Foreskin keratinocyte (primary cell): ENCODE measurements at places on chromosomes 2 and 18.

- DNase-seq: no peak
Measured at GRCh38 chr2:203282101-203282500, 43.3 kb downstream of the CYP20A1 start.

- DNase-seq: no peak
Measured at GRCh38 chr2:40507432-40507831, 55.5 kb upstream of the SLC8A1 start.

- DNase-seq: no peak
Measured at GRCh38 chr18:78645216-78645615, 334.4 kb upstream of the SALL3 start.

- no peak for DNase-seq
Measured at GRCh38 chr2:99618579-99619097, 128.8 kb upstream of the REV1 start.

GRCh38 chr2:211361383-211361782 lies 805.0 kb downstream of the CPS1 start:
- no peak for DNase-seq

GRCh38 chr18:27662949-27663348 lies 477.8 kb upstream of the CHST9 start:
- DNase-seq: no peak

DNA sequence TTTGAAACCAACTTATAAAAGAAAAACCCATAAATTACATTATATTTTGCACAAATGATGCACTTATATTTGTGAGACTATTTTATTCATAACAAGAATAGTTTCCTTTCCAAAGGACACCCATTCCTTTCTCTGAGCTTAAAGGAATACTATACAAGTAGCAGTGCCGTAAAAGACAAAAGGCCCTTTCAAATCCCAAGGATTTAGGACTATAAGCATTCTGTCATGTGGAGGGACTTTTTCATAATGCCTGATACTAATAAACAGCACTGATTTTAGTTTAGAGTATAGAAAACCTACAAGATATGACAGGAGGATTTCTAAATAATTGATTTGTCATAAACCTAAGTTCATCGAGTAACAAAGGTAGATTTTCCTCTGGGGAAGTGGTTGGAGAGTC lies 1134.2 kb upstream of the ZEB2 start:
- no peak for DNase-seq

DNA sequence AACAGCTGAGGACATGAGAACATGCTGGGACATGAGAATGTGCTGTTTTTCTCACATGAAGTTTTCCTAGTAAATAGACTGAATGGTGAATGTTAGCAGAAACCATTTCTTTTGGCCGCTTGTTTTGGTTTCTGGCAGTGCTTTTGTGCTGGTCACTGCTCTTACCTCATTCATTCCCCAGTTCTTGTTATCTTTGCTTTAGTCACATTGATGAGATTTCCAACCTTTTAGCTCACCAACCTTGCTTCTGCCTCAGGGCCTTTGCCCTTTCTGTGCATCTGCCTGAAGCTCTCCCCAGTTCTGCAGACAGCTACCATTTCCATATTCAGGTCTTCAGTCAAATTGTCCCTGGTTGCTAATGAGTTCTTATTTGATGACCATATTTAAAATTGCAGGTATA lies 91.6 kb downstream of the PTPRM start:
- DNase-seq: no peak

GRCh38 chr2:183059561-183059960 lies 19.0 kb upstream of the DUSP19 start:
- DNase-seq: peak; percentile 77

DNA sequence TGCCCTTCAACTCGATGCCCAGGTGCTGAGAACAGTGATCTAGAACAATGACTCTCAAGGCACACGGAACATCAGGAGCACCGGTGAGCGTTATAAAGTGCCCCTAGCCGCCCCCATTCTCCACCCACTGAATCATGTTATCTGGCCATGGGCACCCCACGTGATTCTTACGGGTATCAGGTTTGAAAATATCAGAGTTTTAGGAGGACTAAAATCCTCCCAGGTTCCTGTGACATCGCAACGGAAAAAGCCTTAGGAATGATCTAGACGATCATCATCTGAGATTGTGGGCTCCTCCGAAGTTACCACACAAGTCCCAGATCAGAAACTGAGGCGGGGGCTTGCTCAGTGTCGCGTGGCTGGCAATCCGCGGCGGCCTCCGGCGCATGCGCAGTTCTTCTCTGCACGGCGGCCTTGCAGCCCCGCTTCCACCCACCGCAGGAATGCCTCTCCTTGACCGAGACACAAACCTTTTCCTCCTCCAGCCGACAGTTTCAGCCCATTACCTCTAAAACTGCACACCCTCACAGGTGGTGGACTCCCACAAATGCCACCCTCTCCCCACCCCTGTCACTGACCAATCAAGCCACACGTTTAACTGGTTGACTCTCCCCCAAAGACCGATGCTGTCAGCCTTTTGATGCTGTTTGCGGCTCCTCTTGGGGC lies 5.8 kb upstream of the MRPL33 start:
- DNase-seq: no peak

- DNase-seq: no peak
Measured at GRCh38 chr18:12154361-12154760, 60.7 kb downstream of the ANKRD62 start.

- DNase-seq: no peak
Measured at GRCh38 chr18:68234131-68234530, 480.8 kb downstream of the TMX3 start.

DNA sequence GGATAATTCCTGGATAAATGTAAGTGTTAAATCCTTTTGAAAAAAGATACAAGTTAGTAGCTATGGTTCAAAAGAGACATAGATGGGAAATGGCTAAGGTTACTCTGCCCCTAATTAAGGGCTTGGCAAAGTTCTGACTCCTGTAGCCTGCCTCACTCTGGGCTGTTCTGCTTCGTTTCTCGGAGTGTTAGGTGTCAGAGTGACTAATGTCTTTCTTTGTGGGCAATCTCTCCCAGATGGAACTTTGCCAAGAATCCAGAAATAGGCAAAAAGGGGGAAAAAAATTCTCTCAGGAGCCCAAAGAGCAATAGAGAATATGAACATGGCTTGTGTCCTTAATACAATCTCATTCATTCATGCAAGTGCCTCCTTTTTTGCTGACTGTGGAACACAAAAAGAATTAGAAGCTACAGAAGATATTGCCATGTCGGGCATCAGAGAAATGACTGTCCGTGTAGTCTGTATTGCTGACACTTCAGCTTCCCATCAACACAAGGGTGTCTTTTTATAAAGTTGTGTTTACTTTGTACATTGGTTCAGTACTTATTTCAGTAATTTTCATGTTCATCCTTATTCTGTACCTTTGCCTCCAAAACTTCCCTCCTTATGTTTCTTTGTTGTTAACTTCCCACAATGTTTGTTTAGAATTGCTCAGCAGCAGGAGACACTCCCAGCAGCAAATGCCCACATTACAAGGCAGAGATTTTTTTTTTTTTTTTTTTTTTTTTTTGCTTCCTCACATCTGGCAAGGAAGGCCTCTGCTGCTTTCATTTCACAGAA lies 134.0 kb downstream of the FTCDNL1 start:
- DNase-seq: peak; percentile 21

DNA sequence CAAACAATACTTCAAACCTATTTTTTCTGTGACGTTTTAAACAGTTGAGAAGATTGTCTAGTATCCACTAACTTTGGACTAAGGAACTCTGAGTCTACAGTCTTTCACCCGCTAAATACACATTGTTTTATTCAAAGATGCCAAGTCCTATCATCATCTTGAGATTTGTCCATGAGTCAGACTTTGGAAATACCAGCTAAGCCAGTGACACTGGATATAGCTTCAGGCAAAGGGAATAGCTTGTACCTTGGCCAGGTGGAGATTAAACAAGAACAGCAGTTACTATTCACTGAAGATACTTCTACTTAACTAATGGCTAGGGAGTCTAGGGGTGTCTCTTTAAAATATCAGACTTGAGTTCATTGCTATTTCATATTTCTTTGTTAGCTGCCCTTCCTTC lies 137.5 kb downstream of the COMMD1 start:
- DNase-seq: peak; percentile 83

DNA sequence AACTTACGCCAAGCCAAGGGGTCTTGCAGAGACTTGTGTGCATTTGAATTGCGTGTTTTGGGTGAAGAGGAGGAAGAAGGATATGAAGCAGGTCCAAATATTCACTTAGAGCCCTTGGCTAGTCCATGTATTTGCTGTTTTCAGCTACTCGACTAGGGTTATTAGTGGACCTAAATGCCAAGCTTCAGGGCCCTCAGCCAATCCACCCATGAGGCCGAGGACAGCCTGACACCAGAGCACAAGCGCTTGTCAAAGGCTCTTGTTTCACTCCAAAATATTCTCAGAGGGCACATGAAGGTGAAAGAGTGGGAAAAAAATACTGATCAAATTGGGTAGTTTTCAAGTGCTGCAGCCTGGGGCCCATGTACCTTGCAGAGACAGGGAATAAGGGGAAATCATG lies 174.8 kb upstream of the ACAA2 start:
- DNase-seq: no peak

- no peak for DNase-seq
Measured at GRCh38 chr18:60188958-60189357, 183.6 kb downstream of the MC4R start.

DNA sequence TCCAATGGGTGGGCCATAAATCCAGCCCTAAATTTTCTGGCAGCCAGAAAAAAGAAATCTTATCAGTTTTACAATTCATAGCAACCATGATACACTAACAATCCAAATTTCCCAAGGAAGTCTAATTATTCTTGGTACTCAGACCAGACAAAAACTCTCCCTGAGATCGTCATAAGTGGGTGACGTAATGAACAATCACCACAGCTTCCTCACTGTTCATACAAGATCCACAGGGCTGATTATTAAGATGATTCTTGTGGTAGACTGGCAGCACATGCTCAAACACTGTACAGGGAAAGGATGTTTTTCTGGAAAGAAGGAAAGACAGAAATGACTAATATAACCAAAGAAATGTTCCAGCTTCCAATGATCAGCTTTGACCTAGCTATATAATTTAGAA lies 178.3 kb upstream of the CRIM1 start:
- DNase-seq: peak; percentile 12

DNA sequence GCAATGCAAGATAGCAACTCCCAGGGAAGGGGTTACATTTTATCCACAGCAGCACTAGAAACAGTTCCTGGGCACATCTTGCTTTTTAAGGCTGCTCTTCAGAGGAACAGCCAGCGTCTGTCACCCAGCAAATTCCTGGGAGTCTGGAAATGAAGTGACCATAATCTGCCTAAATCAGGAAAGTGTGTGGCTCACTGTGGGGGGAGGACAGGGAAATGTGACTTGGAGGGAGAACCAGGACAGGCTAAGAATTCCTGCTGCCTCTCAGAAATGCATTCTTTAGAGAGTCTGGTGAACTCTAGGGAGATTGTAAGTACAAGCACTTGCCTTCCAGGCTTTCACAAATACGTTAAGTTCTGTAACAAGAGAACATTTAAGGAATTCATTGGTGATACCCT lies 364.3 kb upstream of the SPHKAP start:
- no peak for DNase-seq

DNA sequence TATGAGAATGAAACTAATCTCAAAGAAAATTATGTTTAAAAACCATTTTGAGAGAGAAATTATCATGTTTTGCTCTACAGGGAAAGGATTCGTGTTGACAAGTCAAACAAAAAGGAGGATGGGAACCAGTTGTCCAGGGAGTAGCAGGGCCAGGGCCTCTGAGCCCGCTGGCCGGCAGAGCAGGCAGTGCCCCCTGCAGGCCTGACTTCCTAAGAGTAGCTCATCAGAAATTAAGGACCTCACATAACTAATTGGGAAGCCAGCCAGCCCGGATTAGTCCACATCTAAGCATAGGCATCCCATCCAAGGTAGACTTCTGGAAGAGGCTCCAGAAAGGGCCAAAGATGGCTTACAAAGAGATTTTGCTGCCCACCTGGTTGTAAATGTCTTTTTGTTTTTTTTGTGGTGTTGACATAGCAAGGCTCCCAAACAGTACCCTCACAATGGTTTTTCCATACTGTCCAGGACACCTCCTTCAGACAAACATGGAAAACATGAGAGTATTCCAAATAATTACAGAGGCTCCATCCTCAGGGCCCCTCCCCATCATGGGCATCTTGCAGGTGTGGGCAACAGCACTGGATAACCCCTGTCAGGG lies 241.2 kb upstream of the TANK start:
- DNase-seq: peak; percentile 39

GRCh38 chr18:10168477-10168876 lies 254.7 kb downstream of the VAPA start:
- no peak for DNase-seq
